AG04450 (cell line): ENCODE measurements at places on chromosomes 4 and X. TPM values are rescaled to one million over a fixed set of nuclear protein-coding genes. Genes with fewer than 3 reads are reported as not detected.

The RHOXF1 gene
- polyA plus RNA-seq: not detected in 2 replicates

The TMSB15C gene
- 4.4 and 7.1 TPM in 2 replicates for polyA plus RNA-seq

The TMPRSS11B gene
- polyA plus RNA-seq: not detected in 2 replicates

The FAM9C gene
- polyA plus RNA-seq: 0.04 TPM in 1 of 2 replicates, not detected in the other

GRCh38 chrX:7025471-7025870 lies 122.0 kb upstream of the STS start:
- DNase-seq: no peak

GRCh38 chr4:33802578-33802977 lies 2441.7 kb downstream of the ARAP2 start:
- no peak for DNase-seq

- no peak for DNase-seq
Measured at GRCh38 chr4:11741190-11741652, 312.5 kb upstream of the HS3ST1 start.
